DMS153 (cell line): ENCODE measurements at places on chromosomes 16 and 17.
A peak's percentile ranks its signal among the peaks of the same experiment; 100 is the strongest.

DNA sequence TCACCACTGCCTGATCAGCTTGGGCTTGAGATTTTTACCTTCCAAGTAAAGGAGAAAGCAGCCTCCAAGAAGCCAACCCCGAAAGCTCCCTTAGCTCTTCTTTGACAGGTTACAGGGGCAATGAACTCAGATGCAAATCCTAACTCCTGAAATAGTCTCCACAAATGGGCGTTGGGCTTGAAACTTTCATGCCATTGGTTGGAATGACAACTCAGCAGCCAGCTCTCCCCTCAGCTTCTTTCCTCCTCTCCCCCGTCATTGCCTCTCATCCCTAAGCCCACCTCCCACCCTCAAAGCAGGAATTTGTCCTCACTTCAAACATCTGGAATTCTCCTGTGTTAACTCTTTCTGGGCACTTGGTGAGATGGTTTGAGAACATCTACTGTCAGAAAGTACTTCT is at the start of gene TAT:
TSS of gene TAT (minus strand) at position 122 of the 400 bp plus-strand sequence. CDS start 677 bp downstream, outside the sequence.
- DNase-seq, result no peak

DNA sequence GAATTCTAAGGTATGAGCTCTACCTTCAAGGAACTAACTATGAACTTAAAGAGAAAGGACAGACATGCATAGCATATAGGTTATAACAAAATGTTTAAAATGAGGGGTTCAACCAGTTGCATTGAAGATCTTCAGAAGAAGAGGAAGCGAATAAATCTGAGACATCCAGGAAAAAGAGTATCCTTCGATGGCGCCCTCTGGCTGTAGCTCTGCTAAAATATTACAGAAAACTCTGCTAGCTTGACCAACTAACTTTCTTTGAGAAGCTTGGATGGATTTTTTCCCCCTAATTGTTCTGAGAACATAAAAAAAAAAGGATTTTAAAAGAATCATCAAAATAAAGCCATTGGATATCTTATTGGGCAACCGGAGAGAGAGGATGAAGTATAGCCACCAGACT is 659.9 kb upstream of the SOX9 start:
- DNase-seq, result no peak

DNA sequence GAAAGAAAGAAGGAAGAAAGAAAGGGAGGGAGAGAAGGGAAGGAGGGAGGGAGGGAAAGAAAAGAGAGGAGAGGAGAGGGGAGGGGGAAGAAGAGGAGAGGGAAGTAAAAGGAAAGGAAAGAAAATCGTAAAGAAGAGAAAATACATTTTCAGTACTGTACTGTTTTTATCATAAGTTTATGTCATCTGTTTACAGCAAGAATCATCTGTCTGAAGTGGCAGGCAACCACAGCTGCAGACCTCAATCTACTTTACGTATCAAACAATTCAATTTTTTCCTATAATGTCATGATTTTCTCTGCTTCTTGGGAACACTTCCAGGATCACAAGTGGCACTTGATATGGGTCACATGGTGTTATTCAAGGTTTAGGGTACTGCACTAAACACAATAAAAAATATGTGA is 58.3 kb downstream of the USP32 start:
- no peak for DNase-seq

DNA sequence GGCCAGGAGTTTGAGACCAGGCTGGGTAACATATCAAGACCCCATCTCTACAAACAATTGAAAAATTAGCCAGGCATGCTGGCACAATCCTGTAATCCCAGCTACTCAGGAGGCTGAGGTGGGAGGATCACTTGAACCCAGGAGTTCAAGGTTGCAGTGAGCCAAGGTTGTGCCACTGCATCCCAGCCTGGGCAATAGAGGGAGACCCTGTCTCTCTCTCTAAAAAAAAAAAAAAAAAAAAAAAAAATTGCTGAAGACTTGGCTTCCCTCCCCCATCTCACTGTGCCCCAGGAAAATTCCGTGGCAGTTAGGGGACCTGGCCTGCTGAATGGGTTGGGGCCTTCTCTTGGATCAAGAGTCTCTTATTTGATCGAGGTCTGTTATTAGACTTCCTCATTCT is at the start of gene ODF4:
TSS of gene ODF4 (plus strand) at position 301 of the 400 bp plus-strand sequence. CDS start 212 bp downstream, outside the sequence.
- DNase-seq, result no peak

GRCh38 chr17:72255481-72255880 is 134.7 kb downstream of the SOX9 start:
- peak; percentile 65 for DNase-seq

- no peak for DNase-seq
Measured at GRCh38 chr17:65723431-65724151, 162.1 kb upstream of the AXIN2 start.

- DNase-seq, result no peak
Measured at GRCh38 chr17:38628441-38628840, 22.7 kb upstream of the SRCIN1 start.

DNA sequence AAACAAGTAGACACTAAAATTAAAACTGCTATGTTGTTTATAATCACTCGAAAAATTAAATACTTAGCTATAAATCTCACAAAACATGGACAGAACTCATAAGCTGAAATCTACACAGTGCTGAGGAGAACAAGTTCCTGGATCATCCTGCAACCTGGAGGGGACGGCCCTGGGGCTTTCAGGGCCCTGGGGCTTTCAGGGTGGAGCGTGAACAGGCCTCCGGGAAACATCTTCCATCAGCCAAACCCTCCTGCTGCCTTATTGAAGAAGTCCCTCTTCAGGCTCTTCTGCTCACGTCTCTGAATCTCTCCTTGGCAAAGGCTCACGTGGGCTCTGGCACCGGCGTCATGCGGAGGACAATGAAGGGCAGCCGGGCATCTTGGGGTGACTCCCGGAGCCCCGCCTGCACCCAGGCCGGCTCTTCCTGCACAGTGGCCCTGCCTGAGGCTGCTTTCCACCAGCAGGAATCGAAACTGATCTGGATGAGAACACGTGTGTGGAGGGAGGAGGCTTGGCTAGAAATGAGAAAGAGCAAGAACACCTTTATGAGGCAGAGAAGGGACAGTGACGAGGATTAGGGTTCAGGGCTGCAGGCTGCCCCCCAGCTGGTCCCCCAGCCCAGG is 127.3 kb downstream of the CDRT15L2 start:
- DNase-seq, result no peak

GRCh38 chr17:14091367-14091766 is 22.1 kb downstream of the COX10 start:
- DNase-seq, result no peak

GRCh38 chr16:68251832-68252231 is 6.7 kb downstream of the PLA2G15 start:
- DNase-seq, result no peak

DNA sequence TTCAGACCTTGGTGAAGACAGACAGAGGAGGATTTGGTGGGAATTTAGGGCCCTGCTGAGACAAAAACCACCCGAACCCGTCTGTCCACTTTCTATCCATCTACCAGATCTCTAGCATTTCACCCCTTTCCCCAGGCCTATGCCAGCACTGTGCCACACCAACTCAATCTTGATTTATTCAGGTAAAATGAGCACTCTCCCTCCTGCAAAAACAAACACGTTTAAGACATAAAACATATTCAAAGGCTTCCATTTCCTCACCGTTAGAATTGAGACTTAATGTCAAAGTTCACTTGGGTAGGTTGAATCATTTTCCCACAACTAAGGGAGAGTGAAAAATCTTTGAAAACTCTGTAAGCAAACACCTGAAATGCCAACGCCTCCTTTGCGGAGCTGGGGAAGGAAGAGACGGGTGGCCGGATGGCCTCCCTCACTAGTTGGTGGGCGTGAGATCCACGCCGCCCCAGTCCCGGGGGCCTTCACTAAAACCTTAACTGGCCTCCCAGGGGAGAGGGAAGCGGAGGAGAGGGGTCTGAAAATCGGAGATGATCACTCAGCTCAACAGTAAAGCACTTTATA is 862 bp downstream of the DCAKD start:
- DNase-seq, result no peak

- DNase-seq, result no peak
Measured at GRCh38 chr16:57091200-57091974, 996 bp upstream of the CPNE2 start.

- DNase-seq, result no peak
Measured at GRCh38 chr17:81056312-81056711, 21.4 kb downstream of the BAIAP2 start.

DNA sequence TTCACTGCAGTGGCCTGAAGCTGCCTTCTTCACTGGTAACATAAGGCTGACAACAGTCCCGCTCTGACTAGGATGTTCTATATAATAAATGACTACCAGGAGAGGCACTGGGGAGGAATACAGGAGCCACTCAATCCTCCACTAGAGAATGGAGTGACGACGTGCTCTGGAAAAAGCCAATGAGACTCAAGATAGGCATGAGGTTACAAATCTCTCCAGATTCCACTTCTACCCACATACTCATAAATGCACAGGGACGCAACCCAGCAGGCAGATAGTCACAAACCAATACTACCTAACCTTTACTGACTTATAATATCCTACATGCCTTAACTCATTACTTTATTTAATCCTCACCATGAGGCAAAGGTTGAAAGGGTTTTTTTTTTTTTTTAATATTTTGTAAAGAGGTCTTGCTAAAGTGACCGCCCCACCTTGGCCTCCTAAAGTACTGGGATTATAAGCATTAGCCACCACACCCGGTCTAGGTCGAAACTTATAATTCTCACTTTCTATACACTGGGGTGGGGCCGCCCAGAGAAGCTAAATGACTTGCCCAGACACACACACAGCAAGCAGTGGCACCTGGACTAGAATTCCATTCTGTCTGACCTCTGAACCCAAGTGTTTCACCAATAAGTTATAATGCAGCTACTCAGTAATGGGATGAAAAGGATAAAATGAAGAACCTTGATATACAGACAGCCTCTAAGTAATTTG is 33.7 kb downstream of the TOM1L2 start:
- no peak for DNase-seq

DNA sequence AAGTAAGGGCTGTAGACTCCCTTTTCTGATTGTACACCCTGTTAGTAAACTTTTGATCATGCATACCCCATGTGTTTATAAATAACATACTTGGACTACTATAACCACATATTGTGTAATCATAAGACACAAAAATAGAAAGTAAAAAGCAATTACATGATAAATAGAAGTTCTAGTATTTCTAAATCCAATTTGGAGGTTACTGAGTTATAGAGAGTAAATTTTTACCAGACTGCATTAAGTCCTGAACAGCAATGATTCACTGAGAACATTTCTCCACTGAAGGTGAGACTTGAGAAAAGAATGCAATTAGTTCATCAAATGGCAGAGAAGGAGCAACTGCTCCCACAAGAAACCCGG is 7.7 kb upstream of the TBKBP1 start:
- DNase-seq, result no peak

- DNase-seq, result no peak
Measured at GRCh38 chr17:71740866-71741265, 380.0 kb upstream of the SOX9 start.

- DNase-seq, result no peak
Measured at GRCh38 chr17:3712811-3713463, 10.8 kb upstream of the HASPIN start.

GRCh38 chr16:63890081-63890480 is 1231.8 kb downstream of the CDH11 start:
- DNase-seq, result no peak

DNA sequence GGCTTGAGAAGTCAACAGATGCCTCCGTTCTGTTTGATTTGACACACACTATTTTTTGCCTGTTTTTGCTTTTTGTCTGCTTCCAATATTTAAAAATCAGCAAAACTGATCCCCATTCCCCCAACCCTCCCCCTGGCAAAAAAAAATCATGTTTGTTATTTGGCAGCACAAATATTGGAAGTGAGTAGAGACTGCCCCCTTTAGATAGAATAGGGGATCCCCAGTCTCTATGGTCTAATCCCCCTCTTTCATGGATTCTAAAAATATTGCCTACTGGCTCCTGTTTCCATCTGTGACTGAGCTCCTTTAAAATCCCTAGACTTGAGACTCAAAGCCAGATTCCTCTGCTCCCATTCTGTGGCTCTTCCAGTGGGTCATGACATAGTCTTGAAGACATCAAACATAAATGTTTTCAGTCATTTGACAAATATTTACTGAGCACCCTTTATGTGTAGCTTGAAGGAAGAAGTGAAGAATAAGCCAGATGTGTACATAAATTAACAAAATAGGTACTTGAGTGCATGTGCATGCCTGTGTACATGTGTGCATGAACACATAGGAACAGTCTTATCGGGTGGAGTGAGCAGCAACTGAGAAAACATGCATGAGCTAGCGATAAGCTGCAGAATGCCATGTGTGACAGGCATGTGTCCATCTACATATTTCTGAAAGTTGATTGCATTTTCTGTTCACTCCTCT is 101.2 kb downstream of the SALL1 start:
- DNase-seq, result no peak
